ENCODE measurements at places on chromosomes 6 and 20.

GRCh38 chr6:86856379-86856778, 80.9 kb upstream of the HTR1E start:
- DNase-seq = no peak

DNA sequence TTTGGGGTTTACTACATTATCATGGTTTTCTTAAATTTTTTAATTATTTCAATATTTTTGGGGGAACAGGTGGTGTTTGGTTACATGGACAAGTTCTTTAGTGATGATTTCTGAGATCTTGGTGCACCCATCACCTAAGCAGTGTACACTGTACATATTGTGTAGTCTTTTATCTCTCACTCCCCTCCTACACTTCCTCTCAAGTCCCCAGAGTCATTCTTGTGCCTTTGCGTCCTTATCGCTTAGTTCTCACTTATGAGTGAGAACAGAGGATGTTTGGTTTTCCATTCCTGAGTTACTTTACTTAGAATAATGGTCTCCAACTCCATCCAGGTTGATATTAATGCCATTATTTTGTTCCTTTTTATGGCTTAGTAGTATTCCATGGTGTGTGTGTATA, 130.9 kb upstream of the CD93 start:
- no peak for DNase-seq

GRCh38 chr6:90144396-90144795, 152.2 kb downstream of the BACH2 start:
- no peak for DNase-seq

GRCh38 chr20:53059848-53060247, 87.7 kb downstream of the TSHZ2 start:
- DNase-seq = no peak

DNA sequence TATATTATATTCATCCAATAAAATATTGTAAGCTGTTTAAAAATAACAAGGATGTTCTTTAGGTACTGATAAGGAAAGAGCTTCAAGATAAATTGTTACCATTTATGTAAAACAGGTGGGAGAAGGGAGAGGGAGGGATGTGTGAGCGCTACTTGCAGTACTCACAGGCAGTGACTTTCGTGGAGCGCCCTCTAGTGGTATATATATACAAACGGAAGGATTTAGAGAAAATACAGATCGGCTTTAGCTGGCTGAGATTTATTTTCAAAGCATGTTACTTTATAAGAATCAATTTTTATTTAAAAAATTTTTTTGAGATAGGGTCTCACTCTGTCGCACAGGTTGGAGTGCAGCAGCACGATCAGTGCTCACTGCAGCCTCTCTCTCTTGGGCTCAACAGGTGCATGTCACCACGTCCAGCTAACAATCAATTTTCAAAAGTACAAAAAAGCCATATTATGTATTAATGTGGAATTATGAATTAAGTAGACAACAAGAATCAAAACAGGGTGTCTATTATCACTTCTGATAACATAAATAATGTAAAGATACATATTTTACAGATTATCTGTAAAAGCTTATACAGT, 3.3 kb upstream of the MOG start:
- no peak for DNase-seq

Measured in activated T-helper 1 cell treated with Interleukin-2 at 50 U/mL for 16 hours (primary cell).